ENCODE measurements at places on chromosomes 2 and 18.

DNA sequence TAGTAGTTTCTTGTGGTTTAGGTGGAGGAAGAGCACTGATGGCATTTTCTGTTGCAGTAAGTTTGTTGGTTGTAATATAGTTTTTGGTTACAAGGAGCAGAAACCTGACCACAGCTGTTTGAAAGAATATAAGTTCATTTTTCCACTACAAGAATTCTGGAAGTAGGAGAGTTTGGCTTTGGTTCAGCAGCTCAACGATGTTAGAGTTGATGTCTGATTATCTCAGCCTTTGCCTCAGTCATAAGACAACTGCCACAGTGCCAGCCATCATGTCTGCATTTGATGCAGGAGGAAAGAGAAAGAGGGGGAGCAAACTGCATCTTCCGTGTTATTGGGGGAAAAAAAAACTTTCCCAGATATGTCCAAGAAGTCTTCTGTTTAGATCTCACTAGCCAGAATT, 119.1 kb downstream of the LYPD1 start:
- DNase-seq: no peak

DNA sequence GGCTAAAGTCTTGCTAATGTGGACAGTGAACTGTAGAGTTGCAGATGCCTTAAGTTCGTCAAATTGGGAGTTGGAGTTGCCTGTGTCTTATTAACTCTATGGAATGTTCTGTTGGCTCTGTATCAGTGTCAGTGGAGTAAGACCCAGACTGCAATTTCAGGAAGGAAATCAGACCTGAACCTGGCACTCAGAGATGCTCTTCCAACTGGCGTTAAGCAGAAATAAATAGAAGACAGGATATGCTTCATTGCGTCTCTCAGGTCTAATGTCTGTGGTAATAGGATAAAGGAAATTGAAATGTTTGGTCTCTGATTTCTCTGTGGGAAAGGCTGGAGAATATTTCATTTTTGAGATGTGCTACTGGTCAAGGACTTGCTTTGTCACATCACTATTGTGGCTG, 846.7 kb upstream of the ID2 start:
- peak; percentile 20 for DNase-seq

DNA sequence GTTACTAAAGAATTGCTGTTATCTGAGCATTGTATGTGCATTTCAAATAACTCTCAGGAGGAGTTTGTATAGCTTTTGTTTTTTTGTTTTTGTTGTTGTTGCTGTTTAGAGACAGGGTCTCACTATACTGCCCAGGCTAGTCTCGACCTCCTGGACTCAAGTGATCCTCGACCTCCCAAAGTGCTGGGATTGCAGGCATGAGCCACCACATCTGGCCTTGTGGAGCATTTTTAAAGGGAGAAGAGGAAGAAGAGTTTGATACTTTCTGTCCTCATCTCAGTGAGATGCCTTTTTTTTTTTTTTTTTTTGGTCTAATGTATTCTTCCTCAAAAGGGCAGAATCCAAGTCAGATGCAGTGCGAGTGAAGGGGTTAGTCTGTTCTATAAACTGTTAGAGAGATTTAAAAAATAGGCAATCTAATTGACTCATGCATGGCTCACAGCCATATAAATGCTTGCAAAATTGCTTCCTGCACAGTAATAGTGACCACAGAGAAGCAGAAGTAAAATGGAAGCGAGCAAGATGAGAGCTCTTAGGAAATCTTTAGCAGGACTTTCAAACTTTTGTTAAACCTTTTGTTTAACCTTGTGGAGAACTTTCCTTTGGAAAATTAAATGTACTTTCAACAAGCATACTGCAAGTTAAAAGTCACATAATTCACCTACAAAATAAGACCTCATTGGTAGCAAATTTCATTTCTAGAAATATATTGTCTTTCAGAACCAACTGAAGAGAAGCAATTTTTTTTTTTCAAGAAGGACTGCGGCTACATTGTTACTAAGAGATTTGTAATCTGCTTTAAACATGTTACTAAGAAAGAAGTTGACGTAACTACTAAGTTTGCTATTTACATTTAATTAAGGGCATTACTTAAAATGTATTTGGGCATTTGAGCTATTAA, 52.3 kb upstream of the ROCK1 start:
- no peak for DNase-seq

DNA sequence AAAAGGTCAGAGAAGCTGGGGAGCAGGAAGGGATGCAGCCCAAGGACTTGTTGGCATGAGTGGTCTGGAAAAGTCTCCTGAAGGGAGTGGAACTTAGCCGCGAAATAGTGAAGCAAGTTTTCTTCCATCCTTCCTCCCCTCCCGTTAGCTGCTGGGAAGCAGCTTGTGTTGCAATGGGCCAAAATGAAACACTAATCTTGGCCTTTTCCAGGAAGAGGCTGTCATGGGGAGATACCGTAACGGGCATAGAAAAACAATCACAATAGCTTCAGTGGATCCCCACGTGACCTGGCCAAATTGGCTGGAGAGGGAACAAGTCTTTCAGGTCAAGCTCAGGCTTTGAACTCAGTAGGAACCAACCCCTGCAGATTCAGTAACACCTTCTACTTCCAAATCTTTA, 49.3 kb downstream of the SEMA4F start:
- DNase-seq: no peak

GRCh38 chr2:15880226-15881119, 59.9 kb upstream of the MYCN start:
- no peak for DNase-seq

GRCh38 chr2:201813996-201814760, 7.8 kb downstream of the CDK15 start:
- DNase-seq: no peak

DNA sequence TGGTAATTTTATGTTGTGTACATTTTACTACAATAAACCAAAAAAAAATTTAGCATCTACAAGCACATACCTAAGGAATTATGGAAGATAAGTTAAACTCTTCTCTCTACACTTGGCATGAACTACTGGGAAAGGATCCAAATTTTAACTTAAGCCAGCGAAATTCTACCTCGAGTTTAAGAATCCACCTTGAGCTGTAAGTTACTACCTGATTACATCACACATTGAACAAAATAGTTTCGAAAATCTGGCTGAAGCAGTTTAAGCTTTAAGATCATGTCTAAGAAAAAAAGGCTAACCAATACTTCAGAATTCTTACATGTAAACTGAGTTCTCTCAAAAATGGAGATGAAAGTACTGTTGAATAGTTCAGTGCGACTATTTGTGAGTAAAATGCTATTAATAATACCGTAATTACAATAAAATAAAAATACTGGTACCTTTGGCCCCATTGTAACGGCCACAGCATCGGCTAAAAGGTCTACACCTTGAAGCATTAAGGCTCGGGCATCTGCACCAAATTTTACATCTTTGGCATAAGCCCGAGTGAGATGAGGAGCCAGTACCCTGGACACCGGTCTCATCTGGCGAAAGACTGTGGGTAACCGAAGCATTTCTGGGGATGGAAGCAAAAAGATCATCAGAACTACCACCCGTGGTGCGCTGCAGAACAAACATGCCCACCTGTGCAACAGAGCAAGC, 1.3 kb downstream of the HSPD1 start:
- DNase-seq: no peak

- DNase-seq: no peak
Observed at GRCh38 chr2:132991471-132992045, 321.6 kb upstream of the LYPD1 start.

- DNase-seq: no peak
Observed at GRCh38 chr2:26073830-26074229, 39.9 kb downstream of the RAB10 start.

DNA sequence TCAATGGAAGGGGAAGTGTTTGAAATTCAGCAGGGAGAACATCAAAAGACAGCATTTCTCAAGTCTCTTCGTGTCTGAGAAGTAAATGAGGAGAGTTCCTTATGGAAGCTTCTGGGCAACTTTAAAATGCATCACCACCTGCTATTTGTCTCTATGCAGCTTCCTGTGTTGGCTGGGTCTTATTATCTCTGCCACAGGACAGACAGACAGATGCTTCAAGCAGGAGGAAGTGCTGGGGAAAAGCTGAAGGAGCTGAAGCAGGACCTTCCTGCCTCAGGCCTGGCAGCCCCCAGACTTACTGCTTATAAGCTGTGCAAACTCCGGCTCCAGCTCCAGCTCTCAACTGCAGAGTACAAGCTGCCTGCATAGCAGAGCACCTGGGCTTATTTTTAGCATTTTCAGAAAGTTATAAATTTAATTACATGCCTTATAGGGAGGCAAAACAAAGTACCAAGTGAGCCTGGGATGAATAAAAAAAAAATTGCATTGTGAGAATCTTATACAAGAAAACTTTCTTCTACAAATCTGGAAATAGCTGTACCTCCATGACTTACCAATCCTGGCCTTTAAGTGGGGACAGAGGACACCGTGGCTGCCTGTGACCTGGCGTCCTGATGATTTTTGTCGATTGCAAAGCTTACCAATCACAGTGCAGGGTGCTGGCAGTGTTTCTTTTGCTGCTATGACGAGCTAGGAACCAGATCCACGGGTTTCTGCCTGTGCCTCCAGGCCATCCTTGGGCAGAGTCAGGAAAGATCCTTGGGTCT, 206.3 kb downstream of the SEPTIN10 start:
- no peak for DNase-seq

- DNase-seq: peak; percentile 86
Observed at GRCh38 chr2:74876081-74876886, 42.4 kb downstream of the HK2 start.
